ENCODE measurements at places on chromosomes 12 and 14.

DNA sequence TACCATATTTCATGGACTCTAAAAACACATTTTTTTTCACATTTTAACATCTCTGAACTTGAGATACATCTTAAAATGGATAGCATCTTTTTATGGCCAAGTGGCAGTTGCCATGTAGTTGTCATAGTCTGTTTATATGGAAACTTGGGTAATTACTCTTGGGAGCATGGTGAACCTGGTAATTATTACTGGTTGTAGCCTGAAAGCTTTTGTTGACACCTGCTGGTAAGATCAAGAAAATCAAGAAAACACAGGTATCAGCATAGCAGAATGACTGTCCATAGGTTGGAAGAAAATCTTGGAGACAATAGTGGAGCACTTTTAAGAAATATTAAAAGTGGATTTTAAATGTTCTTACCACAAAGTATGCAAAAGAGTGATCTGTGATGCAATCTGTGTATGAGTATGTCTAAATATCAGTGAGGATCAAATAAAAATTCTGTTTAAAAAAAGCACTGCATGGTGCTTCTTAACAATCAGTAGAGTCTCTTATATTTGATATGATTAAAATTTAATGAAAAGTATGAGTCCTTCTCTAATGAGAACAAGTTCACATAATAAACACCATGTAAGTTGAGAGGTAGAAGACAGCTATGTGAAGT, 44.2 kb downstream of the TTC8 start:
- DNase-seq, result no peak

DNA sequence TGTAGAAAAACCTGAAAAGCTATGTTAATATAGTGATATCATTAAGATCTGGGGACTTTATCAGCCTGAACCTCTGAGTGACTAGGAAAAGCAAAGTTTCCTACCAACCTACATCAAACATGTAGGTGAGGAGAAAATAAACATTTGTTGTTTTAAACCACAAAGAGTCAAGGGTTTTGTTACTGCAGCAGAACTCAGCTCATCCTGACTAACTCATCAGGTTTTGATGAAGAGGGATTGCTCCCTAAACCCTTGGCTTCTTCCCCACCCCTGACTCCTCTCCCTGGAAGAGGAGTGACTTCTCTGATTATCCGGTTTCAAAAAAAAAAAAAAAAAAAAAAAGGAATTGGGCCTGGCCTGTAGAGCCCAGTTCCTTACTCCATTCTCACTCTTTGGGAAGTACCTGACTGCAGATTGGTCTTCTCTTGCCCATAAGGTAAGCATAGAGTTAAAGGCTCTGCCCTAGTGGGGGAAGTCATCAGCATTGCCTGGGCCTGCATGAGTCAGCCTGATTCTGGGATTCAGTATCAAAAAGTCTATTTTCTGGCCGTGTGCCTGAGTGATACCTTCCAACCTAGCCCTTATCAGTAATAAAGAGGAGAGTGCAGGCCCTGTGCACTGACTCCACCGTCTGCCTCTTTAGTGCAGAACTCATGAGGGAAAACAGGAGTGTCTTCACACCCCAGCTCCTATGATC, 16.9 kb downstream of the BDKRB1 start:
- DNase-seq, result no peak

GRCh38 chr12:88036353-88036965, 7.3 kb upstream of the C12orf50 start:
- no peak for DNase-seq

DNA sequence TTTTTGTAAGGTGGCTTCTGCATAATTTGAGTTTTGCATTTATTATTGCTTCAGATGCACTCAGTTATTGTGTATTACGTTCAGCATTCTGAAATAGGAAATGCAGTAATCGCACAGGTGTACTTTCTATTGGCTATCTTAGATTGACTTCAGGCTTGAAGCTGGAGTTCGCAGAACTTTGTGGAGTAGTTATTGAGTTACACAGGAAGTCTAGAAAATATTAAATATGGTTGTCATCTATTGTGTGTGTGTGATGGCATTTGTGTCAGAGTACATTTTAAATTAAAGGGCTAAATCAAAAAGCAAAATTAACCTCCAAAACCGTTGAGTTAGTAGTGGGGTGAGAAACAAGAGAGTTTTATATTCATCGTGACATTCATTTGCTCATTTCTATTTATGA, 2.7 kb downstream of the ARID2 start:
- DNase-seq, result no peak

DNA sequence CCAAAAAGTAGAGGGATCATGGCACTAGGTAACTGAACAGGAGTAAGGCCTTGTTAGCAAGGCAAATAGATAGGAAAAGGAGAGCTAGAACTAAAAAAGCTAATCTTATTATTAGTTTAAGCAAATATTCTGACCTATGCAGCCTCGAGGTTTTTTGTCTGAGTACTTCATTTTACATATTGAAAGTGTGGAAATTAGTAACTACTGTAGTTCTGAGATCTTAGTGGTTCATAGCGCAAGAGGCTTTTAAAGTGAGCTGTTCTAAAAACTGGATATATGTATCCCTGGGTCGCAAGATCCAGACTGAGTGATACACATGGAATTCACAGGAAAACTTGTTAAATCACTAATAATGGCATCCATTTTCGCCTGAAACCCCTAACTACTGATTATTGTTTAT, 411.0 kb upstream of the SOX5 start:
- DNase-seq, result no peak

- peak; percentile 7 for DNase-seq
These were observed 39.3 kb downstream of the SRRM4 start for GRCh38 chr12:119020406-119021360.

DNA sequence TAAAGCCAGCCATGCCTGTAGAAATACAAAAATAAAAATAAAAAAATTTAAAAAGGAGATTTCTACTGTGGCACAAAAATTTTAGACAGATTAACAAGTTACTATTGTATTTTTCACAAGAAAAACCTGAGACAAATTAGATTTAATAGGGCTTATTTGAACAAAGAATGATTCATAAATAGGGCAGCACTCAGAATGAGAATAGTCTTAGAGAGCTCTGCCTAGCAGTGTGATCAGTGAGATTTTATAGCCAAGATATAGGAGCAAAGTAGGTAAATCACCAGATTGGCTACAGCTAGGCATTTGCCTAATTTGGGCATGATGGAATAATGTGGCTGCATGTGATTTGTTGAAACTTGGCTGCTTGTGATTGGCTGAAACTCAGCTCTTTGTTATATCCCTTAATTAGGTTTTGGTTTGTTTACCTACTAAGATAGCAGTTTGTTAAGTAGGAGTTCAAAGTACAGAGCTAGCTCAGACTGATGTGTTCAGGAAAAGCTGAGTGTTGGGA, 279.7 kb upstream of the TMTC1 start:
- DNase-seq, result no peak

DNA sequence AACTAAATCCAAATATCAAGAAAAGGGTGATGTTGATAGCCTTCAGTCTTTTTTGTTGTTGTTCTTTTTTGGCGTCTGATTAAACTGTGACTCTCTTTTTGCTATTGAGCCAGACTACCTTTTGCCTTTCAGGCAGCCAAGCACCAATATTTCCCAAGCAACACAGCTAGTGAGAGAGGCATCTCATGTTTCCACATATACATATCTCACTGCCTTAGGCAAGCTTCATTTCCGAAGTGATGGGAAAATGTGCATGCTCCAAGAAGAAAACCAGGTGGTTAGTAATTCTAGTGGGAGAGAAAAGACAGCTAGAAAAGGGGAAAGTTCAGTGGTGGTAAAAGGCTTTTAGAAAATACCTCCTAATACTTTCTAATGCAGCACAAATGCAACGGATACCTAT, 277.7 kb downstream of the TMTC2 start:
- no peak for DNase-seq

DNA sequence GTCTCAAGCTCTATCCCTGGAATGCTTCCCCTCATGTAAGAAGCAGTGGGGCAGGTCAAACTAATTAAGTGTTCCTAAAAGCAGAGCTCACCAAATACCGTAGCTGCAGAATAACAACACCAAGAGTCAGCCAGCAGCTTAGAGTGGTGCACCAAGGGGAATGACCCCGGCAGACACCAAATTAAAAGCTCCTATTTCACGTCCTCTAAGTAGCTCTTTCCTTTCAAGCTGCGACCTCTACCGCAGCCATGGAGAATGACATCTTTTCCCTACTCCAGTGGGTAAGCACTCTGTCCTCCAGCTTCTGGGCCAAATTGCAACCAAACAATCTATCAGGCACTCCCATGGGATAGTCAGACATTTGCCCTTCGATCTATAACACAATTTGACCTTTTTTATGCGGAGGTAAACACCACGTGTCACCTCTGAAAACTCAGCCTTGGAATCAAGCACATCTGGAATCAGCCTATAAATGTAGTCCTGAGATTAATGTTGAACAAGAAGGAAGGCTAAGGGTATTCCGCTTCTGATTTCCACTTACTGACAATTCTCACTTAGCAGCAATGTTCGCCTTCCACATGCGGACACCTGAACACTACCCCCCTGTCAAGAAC, 67.6 kb upstream of the CDKN3 start:
- DNase-seq, result no peak

GRCh38 chr12:132747896-132748295, 13.7 kb downstream of the ANKLE2 start:
- DNase-seq, result no peak

- no peak for DNase-seq
These were observed 394.9 kb downstream of the CCDC91 start for GRCh38 chr12:28585146-28585545.

DNA sequence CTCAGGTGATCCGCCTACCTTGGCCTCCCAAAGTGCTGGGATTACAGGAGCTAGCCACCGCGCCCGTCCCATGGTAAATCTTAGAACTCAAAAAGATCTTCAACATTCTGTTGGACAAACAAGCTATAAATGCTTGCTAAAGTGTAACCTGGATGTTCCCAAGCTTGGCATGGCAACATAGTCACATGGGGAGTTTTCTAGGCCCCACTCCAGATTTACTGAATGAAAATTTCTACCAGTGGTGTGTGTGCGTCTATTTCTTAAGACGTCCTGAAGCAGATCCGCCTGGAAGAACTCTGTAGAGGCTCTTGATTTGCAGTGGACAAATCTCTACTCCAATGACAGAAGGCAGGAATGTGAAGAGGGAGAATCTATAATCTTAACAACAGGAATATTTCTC, 59.9 kb downstream of the ZFYVE21 start:
- DNase-seq, result no peak

DNA sequence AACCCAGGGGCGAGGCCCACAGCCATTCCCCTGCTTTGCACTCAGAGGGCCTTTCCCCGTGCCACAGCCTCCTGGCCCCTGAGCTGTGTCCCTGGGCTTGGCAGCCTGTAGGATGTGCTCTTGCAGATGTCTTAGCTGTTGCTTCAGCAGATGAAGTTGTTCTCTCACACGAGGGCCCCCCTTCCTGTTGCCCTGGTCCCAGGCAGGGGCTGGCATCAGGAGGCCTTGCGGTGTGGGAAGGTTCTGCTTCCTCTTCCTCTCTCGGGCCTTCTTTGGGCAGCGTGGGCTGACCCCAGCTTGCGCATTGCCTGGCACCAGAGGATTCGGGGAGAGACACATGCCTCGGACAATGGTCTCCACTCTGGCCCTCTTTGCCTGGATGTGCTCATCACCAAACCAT, 12.7 kb downstream of the PROX2 start:
- no peak for DNase-seq

DNA sequence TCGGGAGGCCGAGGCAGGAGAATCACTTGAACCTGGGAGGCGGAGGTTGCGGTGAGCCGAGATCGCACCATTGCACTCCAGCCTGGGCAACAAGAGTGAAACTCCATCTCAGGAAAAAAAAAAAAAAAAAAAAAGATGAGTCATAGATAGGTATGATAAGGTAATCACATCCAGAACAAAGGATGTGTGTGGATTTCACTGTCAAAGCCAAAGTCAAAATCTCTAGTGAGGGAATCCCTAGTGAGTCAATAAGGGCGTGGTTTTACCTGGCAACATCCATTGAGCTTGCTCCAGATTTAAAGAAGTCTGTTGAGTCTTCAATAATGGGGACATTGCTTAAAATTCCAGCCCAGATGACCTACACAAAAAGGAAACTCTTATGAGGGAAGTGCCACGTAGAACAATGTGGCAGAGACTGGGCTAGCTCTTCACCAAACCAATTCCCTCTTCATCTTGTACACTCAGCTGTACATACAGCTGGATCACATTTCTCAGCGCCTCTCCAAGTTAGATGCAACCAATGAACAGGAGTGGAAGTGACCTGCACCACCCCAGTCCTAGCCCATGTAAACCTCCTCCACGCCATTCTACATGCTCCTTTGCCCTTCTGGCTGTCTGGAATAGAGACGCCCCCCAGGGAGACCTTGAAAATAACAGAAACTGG, 23.4 kb downstream of the ALDH1L2 start:
- no peak for DNase-seq

DNA sequence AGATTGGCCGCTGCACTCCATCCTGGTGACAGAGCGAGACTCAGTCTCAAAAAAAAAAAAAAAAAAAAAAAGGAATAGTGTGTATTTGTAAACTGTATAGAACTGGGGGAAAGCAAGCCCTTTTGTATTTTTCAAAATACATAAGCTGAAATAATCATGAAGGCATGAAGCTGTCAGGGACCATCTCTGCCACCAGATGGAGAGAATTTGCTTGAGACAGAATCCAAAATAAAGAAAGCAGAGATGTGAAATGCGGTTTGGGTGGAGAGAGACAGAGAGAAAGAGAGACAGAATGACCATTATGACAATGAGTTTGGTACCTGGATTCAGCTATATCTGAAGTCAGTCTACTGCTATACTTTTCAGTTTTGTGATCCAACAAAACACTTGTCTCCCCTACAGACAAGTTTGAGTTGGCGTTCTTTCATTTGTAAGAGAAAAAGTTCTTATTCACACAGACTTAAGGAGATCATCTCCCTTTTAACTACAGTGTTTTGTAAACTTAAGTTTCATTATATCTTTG, 155.7 kb upstream of the LRIG3 start:
- no peak for DNase-seq

DNA sequence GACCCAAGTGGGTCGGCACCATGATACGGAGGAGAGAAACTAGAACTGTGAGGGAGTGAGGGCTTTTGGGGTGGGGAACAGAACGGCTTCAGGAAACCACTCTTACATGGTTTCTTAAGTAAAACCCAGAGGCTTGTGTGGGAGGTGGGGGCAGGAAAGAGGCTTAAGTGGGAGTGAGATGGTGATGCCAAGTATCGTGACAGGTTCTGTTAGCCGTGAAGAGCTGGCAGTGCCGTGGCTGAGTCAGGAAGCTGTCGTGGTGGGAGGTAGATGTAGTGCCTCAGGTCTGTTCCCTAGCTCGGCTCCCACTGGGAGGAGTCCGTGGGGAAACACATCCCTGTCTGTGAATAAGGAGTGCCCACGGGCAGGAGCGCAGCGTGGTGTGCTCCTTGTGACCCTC, 185.8 kb upstream of the FKBP4 start:
- DNase-seq, result no peak

Measured in stimulated activated CD8-positive, alpha-beta memory T cell treated with anti-CD3 and anti-CD28 coated beads, Interleukin-2, amount 100 ng/mL, for 48 hours (primary cell).